ENCODE measurements at places on chromosomes 1 and 21. TPM values are rescaled to one million over a fixed set of nuclear protein-coding genes. Genes with fewer than 3 reads are reported as not detected.

CFAP45 gene
- total RNA-seq = 1.9 TPM

NRDC gene
- 118 TPM for total RNA-seq

- H3K36me3 ChIP-seq = no peaks in the 10 kb centered on the region
- no peak for DNase-seq
- H3K4me3 ChIP-seq = no peak overlapping the region
- H3K27ac ChIP-seq = no peak overlapping the region
Observed at GRCh38 chr1:58084266-58084665, 462.3 kb downstream of the OMA1 start.

KRTAP10-2 gene
- total RNA-seq = not detected

- no peaks in the 10 kb centered on the region for H3K27me3 ChIP-seq
- no peaks in the 10 kb centered on the region for H3K4me1 ChIP-seq
- no peak overlapping the region for H3K27ac ChIP-seq
- DNase-seq = no peak
Observed at GRCh38 chr1:37012226-37012625, 22.1 kb downstream of the GRIK3 start.

LCE1D gene
- not detected for total RNA-seq

DNA sequence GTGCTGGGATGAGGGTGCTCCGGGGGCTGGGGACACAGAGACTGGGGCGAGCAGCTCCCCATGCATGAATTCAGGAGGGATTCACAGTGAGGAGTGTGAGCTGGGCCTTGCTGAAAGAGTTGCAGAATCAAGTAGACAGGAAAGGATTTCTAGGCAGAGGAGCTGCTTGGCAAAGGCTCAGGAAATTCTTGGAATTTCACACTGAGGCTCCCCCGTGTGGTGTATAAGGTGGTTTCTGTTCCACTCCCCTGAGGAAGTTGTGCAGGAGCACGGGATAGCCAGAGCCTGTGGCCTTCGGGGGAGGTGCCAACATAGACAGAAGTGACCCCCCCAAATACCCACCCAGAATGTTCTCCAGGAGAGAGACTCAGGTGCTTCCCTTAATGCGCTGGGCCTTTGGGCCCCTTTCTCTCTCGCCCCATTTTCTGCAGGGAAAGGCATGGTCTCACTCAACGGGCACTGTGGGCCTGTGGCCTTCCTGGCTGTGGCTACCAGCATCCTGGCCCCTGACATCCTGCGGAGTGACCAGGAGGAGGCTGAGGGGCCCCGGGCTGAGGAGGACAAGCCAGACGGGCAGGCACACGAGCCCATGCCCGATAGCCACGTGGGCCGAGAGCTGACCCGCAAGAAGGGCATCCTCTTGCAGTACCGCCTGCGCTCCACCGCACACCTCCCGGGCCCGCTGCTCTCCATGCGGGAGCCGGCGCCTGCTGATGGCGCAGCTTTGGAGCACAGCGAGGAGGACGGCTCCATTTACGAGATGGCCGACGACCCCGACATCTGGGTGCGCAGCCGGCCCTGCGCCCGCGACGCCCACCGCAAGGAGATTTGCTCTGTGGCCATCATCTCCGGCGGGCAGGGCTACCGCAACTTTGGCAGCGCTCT is 58.5 kb upstream of the ACTL8 start:
- no peaks in the 10 kb centered on the region for H3K27me3 ChIP-seq
- H3K27ac ChIP-seq = no peak overlapping the region
- no peak overlapping the region for H3K4me3 ChIP-seq
- DNase-seq = no peak
- H3K36me3 ChIP-seq = peaks cover 11% of the 10 kb centered on the region

DNA sequence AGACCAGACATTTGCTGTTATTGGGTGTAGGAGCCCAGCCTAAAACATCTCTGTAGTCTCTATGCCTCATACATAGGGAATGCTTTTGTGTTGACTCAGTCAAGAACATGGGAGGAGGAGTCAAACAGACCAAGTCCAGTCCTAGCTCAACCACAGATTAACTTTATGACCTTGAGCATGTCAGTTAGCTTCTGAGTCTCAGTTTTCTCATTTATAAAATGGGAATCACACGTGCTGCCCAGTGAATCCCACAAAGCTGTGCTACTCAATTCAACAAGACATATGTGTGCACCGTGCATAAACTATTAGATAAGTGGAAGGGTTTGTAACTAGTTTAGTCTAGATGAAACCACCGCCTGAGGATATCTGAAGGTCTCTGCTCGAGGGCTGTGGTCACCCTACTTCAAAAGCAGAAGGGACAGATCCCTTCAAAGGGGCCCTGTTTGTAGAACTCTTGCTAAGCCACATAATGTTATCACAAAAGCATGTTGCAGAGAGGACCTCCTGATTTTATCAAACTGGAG is 109.5 kb upstream of the NFIA start:
- DNase-seq = no peak
- no peaks in the 10 kb centered on the region for H3K36me3 ChIP-seq
- H3K27ac ChIP-seq = no peak overlapping the region
- H3K4me3 ChIP-seq = no peak overlapping the region

XPR1 gene
- total RNA-seq = 23.5 TPM

- H3K4me1 ChIP-seq = no peaks in the 10 kb centered on the region
- H3K27ac ChIP-seq = no peak overlapping the region
- H3K27me3 ChIP-seq = no peaks in the 10 kb centered on the region
- no peaks in the 10 kb centered on the region for H3K36me3 ChIP-seq
Observed at GRCh38 chr1:218813237-218813636, 360.4 kb upstream of the LYPLAL1 start.

DNA sequence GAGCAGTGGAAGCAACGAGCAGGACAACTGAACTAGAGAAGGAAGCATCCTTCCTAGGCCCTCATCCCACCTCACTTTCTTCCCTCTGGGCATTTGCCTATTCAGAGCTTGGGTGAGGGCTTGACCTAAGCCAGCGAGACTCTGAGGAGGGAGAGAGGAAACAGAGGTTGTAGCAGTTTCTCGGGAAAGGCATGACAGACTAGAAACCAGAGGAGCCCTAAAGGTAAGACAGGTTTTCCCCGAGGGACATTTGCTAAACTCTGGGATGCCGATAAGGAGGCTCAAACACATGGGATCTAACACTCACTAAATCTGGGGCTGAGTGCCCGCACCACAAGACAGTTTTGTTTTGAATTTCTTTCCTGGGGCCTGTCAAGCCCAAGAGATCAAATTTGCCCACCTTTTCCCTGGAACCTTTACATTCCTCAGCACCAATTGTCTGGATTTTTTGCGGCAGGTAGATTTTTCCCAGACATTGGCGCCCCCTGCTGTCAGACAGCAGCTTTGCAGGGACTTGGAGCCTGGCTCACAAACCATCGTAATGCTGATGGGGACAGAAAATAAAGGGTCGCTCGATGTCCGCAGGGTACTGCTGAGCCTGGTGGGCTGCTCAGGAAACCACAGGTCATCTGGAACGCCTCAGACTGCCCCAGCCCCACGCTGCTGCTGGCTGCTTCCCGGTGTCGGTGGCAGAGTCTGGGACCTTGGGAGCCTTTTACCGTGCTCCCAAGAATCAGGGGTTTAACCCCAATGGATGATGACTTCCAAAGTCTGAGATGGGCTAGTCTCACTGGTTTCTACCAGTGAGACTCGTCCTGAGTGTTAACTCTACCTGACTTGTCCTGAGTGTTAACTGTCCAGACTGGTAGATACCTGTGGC is 23.4 kb upstream of the TSPAN2 start:
- no peak overlapping the region for H3K4me3 ChIP-seq
- H3K27ac ChIP-seq = no peak overlapping the region

Data from upper lobe of right lung (tissue), 1 donor.